ENCODE measurements at places on chromosomes 6 and 20.

DNA sequence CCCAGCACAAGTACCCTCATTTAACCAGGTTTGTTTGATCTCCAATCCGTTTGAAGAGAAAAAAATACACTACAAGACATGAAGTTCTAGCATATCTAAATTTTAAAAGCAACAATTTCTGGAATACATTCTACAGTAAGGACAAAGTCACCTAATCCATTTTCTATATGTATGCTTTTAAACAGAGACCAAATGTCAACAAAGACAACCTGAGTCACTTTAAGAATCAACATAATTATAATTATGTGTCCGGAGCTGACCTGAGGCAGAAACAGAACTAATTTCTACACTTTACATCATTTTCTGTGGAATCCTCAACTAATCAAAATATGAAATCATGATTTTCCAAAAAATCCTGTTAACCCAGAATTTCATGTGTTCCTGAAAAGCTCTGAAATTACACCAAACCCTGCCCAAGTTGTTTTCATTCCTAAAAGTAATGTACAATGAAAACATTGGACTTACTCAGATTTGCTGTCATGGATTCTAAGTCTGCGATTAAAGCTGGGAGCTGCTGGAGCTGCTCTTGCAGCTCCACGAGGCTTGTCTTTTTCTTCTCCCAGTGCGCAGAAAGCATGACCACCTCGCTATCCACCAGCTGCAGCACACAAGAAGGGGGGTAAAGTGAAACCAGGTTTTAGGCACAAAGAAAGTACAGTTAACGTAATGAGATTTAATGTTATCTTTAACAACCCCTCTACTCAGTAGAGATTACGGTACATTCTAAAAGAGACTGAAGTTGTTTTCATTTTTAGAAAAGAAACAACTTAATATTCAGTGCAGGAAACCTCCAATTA is 35.8 kb downstream of the DTNBP1 start:
- no peak for DNase-seq

DNA sequence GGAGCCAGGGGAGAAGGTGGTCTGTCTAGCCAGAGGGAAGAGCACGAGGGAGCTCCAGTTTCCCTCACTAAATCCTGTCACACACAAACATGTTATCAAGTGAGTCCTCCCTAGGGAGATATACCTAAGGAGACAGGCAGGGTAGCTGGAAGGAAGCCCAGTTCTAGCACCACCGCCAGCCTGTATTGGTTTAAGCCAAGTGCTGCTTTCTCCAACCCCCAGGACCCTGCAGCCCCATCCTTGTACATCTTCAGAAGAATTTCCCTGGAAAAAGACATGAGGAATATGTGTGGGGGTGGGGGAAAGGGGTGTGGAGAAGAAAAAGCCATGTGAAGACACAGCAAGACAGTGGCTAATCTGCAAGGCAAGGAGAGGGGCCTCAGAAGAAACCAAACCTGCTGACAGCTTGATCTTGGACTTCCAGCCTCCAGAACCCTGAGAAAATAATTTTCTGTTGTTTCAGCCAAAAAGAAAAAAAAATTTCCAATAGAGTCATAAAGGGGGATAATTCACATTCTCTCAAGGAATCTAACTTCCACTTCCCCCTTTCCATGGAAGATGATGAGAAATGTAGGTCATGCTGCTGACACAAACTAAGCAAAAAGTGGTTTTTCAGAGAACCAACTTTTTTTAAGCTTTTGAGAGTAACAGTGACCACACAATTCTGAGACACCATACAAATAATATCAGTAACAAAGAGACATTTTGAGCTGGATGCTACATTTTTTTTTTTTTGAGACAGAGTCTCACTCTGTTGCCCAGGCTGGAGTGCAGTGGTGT is 103.2 kb upstream of the PRDM1 start:
- peak; percentile 55 for DNase-seq

GRCh38 chr20:34773726-34774125 is 51.7 kb downstream of the NCOA6 start:
- no peak for DNase-seq

GRCh38 chr6:109690373-109690736 is 647 bp downstream of the AK9 start:
- peak; percentile 28 for DNase-seq

GRCh38 chr6:93394471-93394870 is 24.9 kb downstream of the EPHA7 start:
- DNase-seq: no peak

- no peak for DNase-seq
Measured at GRCh38 chr6:135527116-135527959, 29.8 kb upstream of the AHI1 start.

- DNase-seq: no peak
Measured at GRCh38 chr6:20350215-20350614, 51.5 kb upstream of the E2F3 start.

GRCh38 chr6:135060076-135060475 is 5.5 kb upstream of the HBS1L start:
- no peak for DNase-seq

GRCh38 chr6:161954699-161955276 is 680.9 kb upstream of the AGPAT4 start:
- no peak for DNase-seq

- no peak for DNase-seq
Measured at GRCh38 chr6:99790679-99791078, 184.0 kb downstream of the PRDM13 start.

GRCh38 chr6:147040121-147040910 is 163.9 kb upstream of the STXBP5 start:
- DNase-seq: no peak

- DNase-seq: no peak
Measured at GRCh38 chr6:213284-213683, 79.0 kb upstream of the DUSP22 start.

DNA sequence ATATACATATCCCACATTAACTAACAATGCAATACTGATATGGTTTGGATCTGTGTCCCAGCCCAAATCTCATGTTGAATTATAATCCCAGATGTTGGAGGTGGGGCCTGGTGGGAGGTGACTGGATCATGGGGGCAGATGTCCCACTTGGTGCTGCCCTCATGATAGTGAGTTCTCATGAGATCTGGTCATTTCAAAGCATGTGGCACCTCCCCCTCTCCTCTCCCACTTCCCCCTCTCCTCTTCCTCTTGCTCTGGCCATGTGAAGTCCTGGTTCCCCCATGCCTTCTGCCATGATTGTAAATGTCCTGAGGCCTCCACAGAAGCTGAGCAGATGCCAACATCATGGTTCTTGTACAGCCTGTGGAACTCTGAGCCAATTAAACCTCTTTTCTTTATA is 71.2 kb downstream of the FYN start:
- no peak for DNase-seq

DNA sequence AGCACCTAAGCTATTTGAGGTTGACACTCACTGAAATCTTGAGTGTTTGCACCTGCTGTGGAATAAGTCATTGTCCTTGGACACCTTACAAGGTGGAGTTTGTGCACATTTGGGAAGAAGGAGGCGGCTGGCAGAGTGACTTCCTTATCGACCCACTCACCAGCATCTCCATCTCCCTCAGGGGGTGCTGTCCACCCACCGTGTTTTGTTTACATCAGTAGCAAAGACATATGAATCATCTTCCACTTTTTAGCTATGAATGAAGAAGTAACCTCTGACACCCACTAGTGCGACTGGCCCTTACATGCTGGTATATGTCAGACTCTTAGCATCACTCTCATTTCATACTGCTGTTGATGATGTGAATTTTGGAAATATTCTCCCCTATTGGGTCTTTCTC is 119.5 kb upstream of the SGK1 start:
- DNase-seq: no peak

DNA sequence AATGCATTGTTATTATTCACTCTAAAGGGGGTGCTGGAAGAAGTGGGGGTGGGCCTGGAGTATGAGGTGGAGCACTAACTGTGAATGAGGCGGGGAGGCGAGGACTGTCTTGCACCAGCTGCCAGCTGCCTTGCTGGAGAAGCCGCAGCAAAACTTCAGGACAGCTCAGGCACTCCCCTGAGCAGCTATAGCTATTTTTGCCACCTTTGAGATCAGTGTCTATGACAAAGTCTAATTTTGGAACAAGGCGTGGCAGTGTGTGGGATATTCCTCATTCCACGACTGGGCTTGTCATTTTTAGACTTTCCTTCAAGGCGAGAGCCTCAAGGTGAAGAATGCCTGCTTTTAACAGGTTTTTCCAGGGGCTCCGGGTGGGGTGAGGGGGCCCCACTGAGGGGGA is 143.8 kb downstream of the DOK5 start:
- no peak for DNase-seq

DNA sequence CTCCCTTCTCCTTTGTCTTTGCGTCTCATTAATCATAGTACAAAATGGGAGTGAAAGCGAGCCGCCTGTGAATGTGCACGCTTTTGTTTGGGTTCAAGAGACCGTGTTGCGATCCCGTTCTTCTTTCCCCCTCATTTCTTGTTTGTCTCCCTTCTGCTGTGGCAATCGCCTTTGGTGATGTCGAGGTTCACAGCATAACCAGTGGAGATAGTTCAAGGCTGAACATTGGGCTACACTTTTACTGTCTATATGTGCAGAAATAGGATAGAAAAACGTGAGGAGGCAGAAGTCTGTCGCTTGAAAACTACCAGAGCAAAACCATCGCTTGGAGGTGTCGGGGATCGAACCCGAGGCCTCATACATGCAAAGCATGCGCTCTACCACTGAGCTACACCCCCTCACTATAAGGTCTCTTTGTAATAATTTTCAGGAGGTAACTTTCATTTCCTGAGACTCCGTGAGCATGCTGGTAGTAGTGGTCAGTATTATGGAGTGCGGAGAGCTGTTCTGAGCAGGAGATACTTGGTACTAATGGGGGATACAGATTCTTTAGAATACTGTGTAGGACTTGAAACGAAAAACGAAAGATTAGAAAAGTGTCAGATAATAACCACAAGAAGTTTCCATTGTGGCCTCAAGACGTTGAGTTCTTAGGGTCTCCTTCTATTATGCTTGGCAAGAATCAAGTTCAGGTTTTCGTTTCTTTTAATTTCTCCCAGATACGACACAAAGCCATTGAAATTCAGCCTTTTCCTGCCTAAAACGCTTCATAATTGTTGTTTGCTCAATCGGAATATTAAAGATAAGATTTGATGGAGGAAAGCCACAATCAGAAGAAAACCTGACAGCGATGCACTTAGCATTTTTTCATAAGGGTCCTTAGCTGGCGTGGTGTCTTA is 106.6 kb downstream of the TRIM27 start:
- peak; percentile 18 for DNase-seq

DNA sequence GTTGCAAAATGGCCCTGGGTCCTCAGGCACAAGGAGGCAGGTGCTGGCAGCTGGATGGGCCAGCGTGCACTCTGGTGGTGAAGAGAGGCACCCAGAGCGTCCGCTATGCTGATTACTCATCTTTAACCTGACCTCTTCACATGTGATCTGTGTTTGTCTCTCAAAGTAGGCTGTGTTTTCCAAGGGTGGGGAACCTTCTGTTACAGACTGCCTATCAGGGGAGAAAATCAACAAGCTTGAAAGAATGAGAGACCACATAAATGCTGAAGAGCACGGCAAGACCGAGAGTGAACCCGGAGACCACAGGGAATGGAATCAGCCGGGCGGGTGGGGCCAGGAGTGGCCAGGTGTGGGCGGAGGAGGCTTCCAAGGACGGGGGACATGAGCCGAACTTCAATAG is 16.2 kb downstream of the BNIP5 start:
- peak; percentile 56 for DNase-seq
